Activated naive CD8-positive, alpha-beta T cell treated with anti-CD3 and anti-CD28 coated beads for 36 hours (primary cell): ENCODE measurements at places on chromosomes 7 and 10.

GRCh38 chr10:106504536-106504935 is 660.0 kb downstream of the SORCS1 start:
- no peak for DNase-seq

DNA sequence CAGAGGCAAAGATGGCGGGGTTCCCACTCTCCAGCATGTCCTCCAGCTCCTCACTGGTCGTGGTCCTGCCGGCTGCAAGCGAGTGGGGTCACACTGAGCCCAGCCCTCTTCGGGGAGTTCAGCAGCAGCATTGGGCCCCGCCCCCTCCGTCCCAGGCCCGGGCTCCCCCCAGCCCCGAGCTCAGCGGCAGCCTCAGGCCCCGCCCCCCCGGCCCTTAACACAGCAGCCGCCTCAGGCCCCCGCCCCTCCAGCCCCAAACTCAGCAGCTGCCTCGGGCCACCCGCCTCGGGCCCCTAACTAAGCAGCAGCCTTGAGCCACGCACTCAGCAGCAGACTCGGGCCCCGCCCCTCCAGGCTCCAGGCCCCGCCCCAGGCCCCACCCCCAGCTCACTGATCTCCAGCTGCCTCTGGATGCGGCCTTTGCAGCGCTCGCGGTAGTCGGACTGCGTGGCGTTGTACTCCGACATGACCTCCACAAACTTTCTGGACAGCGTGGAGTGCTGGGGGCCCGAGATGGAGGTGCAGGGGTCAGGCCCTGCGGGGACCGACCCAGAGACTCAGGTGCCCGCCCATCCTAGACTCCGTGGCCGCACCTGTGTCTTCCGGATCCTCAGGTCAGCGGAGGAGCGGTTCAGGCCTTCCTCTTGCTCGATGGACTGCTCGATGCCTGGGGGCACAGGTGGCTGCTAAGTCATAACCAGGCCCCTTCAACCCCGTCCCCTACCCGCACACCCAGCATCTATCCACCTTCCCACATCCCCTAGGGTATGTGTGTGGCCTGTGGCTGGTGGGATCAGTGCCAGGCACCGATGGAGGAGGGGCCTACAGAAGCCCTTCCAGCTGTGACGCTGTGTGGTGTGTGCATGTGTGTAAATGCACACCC is 15.5 kb downstream of the STX1A start:
- peak; percentile 43 for DNase-seq

DNA sequence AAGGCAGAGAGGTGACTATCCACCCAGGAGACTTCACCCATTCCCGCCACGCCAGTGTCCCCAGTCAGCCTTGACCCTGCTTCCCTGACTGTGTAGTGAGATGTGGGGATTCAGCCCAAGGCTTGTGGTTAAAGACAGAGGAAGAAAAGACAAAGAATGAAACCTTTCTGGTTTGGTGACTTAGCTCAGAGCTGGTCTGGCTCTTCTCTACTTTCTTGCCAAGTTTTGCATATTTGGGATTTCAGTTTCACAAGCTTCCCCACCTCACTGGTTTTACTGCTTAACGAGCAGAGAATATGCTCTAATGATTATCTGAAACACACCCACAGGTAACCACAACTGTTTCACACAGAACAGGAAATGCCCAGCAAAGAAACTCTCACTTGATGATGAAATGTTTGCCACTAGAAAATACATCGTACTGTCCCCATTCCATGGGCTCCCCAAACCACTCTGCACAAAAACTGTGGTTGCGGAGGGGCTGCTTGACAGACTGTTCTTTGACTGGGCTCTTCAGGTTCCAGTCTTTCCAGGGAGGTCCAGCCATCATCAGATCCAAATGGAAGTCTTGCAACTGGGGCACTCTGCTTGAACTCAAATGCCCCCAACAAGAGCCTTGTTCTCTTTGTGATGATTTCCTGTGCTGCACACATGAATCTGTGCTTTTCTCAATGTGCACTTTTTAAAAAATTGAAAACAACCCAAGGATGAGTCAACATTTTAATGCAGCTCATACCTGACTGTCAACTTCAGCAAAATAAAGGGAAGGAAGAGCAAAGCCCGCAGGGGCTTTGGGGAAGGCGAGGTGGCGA is 95.5 kb downstream of the CTBP2 start:
- DNase-seq: peak; percentile 38

DNA sequence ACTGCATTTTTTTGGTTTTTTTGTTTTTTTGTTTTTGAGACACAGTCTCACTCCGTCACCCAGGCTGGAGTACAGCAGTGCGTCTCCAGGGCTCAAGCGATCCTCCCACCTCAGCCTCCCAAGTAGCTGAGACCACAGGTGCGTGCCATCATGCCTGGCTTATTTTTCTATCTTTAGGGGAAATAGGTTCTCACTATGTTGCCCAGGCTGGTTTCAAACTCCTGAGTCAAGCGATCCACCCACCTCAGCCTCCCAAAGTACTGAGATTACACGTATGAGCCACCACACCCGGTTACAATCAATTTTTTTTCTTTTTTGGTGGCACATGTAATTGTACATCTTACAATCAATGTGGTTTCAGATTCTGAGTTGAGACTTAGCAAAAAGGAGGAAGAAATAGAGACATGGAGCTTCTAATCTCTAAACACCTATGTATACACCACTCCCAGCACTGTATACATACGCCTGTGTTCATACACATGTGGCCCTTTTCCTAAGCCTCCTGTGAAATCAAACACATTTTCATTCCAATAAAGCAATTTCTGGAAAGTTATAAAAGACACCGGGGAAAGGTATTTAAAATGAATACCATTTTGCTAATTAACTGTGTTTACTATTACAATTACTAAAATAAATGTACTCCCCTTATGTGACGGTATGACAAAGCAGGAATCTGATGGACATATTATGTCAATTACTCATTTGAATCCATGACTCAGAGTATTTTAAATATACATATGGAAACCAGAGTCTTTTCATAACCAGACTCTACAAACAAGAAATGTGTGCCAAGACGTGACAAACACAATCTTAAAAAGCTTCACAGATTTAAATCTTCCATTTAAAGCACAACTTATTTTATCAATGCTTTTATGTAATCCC is 40.9 kb downstream of the SMURF1 start:
- DNase-seq: no peak

GRCh38 chr7:116777651-116778281 is 84.6 kb upstream of the CAPZA2 start:
- DNase-seq: no peak

DNA sequence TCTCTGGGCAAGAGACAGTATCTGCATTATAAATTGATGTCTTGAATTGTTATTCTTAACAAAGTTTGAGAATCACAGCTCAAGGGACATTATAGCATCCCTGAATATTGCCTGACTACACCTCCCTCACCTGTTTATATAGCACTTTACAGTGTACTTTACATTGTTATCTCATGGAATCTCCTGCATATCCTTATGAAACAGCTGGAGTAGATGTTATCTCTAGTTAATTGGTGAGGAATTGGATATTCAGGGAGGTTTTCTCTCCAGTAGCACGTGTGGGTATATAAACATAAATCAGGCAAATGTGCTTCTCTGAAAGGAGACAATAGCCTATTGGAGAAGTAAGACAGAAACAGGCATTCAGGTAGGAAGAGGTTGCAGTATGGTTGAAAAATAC is 117.2 kb downstream of the SRI start:
- no peak for DNase-seq

GRCh38 chr10:106919871-106920282 is 244.6 kb downstream of the SORCS1 start:
- no peak for DNase-seq

- no peak for DNase-seq
These were observed 91.3 kb upstream of the STEAP1B start for GRCh38 chr7:22591271-22591670.

GRCh38 chr10:82251222-82251906 is 376.4 kb downstream of the NRG3 start:
- DNase-seq: no peak

GRCh38 chr10:124279298-124279697 is 139.4 kb downstream of the OAT start:
- no peak for DNase-seq

DNA sequence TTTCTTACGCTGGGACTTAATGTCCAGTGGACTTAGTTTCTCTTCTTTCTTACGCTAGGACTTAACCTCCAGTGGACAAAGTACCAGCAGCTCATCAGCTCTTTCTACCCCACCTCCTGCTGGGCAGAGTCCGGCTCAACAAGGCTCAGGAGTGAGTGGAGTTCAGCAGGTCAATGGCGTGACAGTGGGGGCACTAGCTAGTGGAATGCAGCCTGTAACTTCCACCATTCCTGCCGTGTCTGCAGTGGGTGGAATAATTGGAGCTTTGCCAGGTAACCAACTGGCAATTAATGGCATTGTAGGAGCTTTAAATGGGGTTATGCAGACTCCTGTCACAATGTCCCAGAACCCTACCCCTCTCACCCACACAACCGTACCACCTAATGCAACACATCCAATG is 199.7 kb downstream of the MLLT10 start:
- no peak for DNase-seq

DNA sequence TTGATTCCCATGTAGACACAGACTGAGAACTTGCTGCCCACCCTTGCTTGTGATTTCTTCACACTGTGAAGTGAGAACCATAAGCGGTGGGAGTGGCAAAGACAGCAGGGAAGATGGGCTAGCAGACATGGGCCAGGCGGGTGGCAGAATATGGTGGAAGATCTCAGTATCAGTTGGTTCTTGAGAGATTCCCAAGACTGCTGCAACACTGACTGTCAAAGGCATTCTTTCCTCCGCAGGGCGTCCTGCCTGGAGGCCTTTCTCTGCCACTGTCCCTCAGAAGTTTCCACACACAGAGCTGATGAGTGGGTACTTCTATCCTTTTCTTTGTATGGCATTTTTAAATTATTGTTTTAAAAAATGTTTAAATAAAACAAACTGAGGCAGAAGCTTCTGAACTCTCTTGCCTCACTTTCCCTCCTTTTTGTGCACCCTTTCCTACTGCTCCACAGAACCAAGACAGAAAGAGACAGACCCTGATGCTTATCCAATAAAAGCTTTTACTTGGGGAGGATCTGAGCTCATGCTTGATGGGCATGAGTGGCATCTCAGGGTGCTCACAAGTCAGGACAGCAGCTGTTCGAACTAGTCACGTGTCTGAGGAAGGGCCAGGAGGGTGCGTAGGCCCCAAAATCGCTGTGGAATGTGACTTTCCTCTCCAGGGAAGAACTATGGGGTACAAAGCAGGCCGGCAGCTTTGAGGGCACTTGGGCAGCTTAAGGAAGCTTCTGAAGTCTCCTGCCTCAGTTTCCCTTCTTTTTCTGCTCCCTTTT is 104.7 kb upstream of the PCGF5 start:
- no peak for DNase-seq

DNA sequence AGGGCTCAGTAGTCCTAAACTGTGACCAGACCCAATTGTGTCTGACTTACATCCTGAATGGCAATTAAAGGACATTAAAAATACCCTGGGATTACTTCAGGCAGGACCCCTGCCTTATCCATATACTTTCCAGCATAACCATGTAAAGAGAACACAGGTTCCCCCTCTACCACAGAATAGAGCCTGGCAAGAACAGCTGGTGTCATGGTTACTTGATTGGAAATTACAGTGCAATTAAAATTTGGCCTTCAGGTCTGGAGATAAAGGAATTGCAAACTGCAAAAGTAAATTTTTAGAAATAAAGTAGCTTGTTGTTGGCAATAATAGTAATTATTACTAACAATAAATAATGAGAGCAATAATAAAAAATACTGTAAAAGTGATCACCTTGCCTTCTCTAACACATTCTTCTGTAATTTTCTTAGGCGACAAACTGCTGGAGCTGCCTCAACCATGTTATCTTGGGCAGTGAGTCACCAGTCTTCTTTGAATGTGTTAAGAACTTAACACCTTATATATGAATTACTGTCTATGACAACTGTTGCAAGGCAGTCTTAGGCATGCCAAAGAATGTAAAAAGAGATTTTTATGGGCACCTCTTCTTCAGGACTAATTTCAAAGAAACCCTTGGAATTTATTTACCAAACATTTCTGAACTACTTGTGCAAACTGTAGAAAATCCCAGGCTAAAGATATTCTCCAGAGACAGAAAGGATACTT is 53.7 kb downstream of the HIBADH start:
- DNase-seq: no peak

- no peak for DNase-seq
These were observed 488.4 kb downstream of the NXPH1 start for GRCh38 chr7:8921807-8922206.
